COR-L47 (cell line): ENCODE measurements at places on chromosomes 16 and 17.
A peak's percentile ranks its signal among the peaks of the same experiment; 100 is the strongest.

DNA sequence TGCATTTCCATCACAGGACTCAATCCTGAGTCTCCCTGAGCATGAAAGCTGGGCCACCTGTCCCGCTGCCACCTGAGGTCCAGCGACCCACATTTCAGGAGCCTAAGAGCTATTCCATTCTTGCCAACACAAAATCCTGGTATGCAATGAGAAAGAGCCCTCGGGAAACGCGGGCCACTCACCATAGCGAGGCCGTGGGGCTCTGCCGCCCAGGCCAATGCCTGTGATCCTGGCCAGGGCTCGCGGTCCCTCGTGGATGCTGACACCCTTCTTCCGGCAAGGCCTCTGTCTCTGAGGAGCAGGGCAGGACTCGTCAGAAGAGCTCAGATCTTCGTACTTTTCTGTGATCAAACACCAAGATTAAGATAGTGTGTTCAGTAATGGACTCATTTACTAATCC lies 11.6 kb downstream of the NUDT16L1 start:
- no peak for DNase-seq

GRCh38 chr16:67555795-67556212 lies 6.5 kb upstream of the CTCF start:
- DNase-seq = no peak

DNA sequence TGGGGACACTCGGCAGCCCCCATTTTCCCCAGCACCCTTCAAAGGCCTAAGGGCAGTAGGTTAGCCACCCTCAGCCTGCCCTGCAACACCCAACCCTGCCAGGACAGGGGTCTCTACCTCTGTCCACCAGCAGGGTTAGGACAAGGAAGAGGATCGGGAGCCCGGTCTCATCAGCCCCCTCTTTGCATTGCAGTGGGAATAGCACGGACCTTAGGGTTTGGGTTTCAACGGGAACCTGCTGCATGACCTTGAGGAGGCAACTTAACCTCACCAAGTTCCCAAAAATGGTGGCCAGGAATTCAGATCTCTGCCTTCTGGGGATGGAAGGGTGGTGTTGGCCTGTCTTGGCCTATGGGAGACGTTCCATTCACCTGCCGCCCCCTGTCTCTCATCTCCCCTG lies 20.2 kb upstream of the SPPL2C start:
- no peak for DNase-seq

DNA sequence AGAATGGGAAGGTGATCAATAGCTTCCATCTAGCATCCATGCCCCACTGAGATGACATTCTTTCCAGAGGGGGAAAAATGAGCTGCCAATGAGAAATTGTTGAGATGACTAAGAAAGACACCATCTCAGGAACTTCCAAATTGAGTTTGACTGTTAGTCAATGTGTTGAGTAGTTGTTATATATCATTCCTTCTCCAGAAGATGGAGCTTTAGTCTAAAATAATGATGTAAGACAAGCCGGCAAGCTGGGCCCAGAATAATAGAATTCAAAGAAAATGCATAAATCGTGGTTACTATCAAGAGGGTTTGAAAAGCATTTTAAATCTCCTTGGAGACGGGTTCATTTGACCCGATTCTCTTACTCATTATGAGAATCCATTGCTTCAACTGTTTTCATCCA lies 71.0 kb upstream of the ATF7IP2 start:
- DNase-seq = no peak

GRCh38 chr17:40111221-40112128 lies 10.3 kb upstream of the MSL1 start:
- peak; percentile 87 for DNase-seq

GRCh38 chr16:6804461-6804860 lies 528.2 kb upstream of the RBFOX1 start:
- DNase-seq = no peak

DNA sequence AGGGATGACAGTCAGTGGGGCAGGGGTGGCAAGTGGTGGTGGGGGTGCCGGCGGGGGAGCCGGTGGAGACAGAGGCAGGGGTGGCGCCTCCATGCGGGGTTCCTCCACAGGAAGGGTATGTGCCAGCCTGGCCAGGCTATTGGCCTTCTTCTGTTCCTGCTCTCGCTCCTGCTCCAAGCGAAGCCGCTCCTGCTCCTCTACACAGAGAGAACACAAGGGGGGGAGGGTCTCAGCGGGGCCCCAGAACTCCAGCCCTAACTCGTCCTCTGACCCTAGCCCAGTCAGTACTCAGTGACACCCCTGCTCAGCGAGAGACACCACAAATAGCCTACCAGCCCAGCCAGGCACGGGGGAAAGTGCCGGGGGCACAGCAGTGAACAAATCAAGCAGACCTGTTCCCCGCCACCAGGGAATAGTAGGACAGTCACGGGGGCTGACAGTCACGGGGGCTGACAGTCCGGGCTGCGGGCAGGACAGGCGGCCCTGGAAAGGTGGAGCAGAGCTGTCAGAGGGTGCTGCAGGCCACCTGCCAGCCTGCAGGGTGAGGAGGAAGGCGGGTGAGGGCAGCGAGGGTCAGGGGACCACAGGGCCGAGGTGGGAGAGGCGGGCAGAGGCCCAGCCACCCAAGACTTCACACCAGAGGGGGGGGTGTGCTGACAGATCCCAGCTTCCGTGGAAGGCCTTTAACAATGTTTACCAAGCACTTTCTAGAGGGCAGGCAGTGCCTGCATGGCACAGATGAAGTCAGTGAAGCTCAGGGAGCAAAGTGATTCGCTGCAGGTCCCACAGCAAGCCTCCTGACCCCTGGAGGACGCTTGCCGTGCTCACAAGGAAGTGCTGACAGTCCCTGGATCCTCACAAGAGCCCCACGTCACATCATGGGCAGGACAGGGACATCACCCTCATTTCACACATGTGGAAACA lies 5.3 kb downstream of the MNT start:
- no peak for DNase-seq

DNA sequence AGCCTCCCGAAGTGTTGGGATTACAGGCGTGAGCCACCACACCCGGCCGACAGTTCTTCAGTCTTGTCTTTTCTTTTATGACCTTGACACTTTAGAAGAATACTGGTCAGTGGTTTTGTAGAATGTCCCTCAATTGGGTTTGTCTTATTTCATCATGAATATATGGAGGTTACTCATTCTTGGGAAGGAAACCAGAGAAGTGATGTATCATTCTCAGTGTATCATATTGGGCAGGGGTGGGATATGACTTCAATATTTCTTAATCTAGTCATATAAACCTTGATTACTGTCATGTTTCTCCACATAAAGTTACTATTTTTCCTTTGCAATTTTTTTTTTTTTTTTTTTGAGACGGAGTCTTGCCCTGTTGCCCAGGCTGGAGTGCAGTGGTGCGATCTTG lies 36.9 kb downstream of the SNTB2 start:
- DNase-seq = no peak

DNA sequence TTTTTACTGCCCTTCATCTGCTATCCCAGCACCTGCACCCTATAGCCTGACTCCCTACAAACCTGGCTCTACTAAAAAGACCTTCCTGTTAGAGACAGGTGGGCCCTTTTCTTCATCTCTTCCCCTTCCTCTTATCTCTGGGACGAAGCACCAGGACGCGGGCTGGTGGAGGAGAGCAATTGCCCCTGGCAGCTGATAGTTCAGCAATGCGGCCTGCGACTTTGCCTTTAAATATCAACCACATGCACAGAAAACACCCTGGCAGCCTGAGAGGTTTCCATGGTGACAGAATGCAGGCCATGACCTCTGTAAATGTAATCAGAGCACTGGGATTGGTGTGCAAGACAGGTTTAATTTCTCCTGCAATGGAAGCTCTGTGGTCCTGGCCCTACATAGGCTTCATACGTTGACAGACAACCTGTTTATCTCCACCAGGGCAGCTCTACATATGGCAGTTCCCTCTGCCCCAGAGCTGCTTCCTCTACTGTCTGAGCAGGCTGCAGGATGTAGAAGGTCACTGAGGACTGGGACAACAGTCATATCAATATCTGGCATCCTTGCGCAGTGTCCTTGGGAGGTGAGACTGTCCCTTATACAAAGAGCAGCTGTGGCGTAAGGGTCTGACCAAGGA lies 10.0 kb upstream of the SKAP1 start:
- peak; percentile 26 for DNase-seq

GRCh38 chr17:36705874-36706731 lies 104.7 kb downstream of the MRM1 start:
- peak; percentile 44 for DNase-seq

DNA sequence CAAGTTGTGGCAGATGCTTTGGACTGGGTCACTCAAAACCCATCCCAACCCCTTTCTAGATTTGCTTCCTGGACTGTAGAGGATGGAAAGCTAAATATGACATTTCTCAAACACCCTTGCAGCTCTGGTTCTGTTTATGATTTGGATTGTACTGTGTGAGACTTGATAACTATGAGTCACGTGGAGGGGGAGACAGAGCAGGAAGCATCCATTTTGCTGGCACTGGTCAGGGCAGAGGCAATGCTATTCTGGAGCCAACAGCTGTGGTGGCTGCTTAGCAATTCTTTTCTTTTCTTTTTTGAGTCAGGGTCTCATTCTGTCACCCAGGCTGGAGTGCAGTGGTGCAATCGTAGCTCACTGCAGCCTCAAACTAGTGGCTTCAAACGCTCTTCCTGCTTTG lies 13.6 kb upstream of the TERF2 start:
- no peak for DNase-seq

DNA sequence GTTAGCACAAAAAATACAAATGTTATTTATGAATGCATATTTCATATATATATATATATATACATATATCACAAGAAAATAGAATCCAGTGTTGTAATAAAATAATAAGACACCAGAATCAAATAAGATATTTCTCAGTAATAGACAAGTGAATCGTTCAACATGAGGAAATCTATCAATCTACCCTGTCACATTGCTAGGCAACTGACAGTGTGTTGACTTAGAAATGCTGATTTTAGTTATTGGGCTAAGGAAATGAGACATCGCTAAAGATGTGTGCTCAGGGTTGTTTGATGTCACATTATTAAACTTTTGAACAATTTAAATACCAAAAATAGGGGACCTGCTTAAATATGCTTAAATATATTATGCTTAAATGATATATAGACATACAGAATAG lies 49.9 kb upstream of the DNAH9 start:
- DNase-seq = no peak

DNA sequence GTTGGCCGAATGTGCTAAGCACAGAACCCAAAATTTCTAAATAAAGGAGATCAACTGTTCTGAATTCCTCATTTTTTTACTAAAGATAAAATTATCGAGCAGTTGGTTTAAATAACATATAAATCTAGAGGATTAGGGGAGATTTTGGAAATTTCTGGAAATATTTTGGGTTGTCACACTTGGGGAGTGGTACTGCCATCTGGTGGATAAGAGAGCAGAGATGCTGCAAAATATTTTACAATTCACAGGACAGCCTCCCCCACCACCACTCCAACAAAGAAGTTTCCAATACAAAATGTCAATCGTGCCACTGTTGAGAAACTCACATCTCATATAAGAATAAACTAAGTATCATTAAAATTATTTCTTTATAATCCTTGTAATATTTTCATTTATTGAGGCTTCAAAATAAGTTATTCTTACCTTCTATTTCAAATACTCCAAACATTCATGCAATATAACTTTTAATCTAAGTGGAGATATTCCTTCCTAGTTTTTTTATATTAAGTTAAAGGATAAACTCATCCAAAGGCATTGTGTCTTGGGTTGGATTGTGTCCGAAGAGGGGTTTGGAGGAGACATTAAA lies 17.0 kb upstream of the ABCA8 start:
- DNase-seq = peak; percentile 3

DNA sequence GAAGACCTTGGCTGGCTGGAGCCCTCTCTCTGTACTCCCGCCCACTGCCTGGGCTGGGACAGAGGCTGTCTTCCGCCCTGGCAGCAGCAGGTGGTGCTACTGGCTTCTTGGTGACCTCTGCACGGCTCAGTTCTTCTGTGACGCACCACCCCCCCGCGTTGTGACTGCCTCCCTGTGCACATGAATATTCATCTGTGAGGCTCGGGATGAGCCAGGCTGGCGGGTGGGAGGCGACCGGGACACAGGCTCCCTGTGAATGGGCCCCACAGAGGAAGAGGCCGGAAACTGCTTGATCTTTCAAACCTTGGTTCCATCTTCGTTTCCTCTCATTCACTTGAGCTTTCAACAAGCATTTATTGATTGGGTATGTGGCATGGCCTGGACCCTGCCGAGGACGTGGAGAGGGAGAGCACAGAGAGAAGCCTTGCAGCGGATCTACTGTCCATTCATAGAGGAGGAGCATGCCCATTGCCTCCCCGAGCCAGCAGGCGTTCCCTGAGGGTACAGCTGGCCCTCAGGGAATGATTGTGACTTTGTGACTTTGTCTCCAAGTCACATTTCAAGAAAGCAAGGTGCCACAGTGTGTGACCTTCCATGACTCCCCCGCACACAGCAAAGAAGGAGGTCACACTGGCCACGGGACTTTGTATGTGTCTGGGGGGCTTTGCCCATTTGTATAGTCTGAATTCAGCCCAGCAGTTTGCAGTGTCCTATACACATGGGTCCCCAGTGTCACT lies 45.0 kb downstream of the B9D1 start:
- no peak for DNase-seq

- no peak for DNase-seq
These were observed 240.5 kb downstream of the SEC14L1 start for GRCh38 chr17:77381185-77381700.

DNA sequence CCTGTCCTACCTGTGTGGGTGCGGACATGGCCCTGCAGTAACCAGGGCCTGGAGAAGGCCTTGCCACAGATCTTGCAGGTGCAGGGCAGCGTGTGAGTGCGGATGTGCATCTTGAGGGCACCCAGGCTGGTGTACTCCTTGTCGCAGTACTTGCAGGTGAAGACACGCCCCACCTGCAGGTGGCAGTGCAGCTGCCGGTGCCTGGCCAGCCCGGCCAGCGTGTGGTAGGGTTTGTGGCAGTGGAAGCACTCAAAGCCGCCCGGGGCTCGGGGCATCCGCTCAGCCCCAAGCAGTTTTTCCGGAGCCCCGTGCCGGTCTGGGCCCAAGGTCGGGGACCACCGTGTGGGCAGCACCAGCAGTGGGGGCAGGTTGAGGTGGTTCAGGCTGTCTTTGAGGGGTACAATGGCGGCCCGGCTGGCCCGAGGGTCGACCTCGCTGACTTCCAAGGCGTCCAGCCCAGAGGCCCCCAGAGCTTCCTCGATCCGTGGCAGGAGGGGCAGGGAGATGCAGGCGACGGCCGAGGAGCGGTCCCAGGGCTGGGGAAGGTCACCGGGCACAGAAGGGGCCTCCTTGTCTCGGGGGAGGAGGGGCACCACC lies 5.1 kb downstream of the SNAI3 start:
- DNase-seq = no peak

DNA sequence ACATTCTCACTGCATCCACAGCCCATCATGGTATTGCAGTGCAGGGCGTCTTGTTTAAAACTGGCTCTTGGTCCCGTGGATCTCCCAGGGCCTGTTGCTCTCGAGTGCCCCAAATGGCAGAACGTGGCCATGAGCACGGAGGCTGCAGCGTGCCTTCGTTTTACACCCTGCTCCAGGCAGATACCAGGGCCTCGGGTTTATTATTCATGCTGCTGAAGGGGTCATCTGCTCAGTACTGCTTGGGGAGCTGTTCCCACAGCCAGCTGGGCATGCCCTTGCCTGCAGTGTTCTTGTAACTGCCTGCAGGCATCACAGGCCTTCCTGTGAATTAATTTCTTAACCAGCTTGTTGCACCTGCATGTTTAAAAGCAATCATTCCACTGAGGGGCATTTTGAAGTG lies 129.7 kb upstream of the CHMP6 start:
- peak; percentile 37 for DNase-seq

GRCh38 chr16:7397901-7398300 lies 65.3 kb downstream of the RBFOX1 start:
- DNase-seq = no peak
